ENCODE measurements at places on chromosomes 7 and 10.
A peak's percentile ranks its signal among the peaks of the same experiment; 100 is the strongest.

DNA sequence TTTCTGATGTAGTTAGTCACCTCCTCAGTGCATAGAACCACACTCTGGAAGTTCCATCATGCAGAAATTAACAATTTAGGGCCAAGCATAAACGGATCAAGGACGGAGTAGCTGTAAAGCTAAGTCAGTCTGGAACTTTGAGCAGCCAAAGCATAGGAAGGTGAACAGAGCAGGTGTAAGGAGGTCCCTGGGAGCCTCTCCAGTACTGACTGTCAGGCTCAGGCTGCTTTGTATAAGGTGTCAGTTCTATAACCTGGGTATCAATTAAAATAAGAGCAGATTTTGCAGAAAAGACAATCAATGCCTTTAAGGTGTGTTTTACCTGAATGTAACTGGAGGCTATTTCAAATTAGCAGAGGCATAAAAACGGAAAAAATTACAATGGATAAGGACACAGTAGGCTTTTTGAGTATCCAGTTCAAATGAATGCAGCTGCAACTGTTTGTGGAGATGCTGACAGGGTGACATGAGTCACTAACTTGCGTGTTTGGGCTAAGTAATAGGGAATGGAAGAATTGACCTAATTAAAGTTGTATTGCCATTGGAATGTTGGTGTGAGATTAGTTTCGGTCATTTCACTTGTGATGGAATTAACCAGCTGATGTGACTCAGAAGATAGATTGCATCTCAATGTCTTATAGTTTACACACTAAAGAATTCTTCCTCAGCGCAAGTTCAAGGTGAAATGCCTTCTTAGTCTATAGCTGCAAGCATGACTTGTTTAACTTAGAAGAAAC lies 417.9 kb upstream of the CNTNAP2 start:
- no peak for DNase-seq

DNA sequence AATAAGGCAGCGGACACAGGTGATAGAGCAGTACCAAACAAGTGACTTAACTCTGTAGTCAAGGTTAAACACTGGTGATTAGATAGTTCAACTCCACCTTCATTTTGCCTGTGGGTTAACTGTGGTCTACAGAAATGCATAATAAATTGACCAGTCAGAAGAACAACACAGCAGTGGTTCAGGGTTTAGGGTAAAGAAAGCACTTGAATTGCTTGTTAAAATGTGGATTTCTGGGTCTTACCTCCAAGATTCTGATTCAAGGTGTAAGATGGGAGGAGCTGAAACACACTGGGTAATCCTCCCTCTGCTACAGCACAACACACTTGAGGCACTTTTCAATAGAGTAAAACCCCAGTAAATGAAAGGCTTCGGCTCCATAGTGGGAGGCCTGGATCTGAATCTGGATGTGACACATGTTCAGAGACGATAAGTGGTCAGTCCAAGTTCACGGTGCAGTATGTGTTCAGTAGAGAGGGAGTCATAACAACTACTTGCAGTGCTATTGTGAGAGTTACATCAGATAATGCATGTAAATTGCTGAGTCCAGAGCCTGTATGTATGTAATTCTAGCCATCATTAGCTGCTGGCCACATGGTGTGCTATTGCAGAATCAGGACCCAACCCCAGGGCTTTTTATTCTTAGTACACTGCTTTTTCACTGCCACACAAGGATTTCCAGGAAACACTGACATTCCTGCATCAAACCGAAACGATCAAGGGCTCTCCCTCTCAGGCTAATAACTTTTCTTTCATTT lies 141.7 kb downstream of the SORCS1 start:
- no peak for DNase-seq

DNA sequence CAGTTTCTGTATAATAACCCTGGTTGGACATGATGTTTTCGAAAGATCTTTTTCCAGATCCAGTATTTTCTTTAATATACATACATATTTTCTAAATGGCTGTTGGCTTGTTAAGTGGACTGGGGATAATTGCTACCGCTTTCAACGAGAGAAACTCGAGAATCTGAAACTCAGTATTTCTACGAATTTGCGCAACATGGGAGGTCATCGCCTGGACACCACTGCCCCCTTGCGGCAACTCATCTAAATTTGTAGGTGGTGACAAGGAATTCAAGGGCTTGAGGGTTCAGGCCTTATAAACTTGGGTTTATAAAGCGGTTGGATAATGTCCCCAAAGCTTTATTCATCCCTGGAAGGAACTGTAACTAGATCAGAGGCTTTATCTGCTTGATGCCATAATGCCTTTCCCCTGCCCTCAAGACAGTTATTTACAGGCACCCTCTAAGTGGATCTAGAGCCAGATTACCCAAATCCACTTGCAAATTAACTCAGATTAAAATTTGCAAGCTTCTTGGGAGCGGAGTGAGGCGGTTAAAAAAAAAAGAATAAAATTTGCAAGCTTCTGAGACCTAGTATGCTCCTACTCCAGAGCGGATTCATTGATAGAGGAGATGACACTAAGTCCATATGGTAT lies 21.3 kb upstream of the KCNK18 start:
- peak; percentile 74 for DNase-seq

GRCh38 chr7:131072505-131073091 lies 255.1 kb upstream of the MKLN1 start:
- no peak for DNase-seq

DNA sequence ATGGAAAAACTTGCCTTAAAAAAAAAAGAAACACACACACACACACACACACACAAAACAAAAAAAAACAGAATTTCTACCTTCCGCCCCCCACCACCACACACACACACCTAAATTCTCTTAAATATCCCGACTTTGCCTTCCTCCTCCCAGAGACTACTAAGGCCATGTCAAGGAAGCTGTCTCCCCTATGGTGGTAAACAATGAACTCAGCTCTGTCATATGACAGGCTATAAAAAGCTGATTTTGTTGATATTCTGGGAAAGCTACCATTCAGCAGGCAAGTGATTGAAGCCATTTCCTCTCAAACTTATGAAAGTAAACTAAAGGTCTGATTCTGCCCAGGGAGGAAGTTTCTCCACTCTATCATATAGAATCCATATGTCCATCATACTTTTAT lies 471.0 kb downstream of the GFRA1 start:
- DNase-seq = no peak

GRCh38 chr10:59870152-59870551 lies 36.2 kb downstream of the CCDC6 start:
- DNase-seq = no peak

DNA sequence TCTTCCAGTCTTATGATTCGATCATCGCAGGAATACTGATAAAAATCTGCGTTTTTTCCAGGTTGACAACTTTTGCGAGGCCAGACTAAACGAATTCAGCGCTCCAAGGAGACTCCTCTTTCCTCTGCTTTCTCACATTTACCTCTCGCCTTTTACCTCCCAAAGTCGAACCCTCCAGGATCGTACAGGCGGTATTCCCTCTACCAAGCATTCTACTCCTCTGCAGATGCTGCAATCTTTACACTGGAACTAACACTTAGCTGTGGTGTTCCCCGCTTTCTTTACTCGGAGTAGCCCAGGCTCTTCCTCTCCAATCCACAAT lies 449 bp downstream of the NUDT5 start:
- no peak for DNase-seq

DNA sequence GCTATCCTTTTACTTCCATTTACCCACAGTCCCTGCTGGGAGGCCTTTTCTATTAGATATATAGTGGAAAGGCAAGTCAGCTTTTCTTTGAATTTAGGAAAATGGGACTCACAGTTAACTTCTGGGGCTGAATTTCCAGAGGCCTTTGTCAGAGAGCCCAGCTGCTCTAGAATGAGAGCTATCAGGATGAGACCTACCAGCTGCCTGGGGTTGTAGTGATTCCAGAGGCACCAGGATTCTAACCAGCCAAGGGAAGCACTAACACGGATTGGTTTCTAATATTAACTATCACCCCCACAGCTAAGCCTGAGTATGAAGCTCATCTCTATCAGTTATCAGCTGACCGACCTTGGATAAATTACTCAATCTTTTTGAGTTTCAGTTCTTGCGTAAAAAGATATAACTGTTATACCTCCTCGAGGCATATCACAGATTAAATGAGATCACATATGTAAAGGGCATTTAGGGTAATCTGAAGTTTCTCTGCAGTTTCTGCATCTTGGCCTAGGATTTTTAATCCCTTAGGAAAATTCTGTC lies 56.6 kb upstream of the CALD1 start:
- no peak for DNase-seq

GRCh38 chr10:100907175-100907574 lies 5.6 kb upstream of the SLF2 start:
- DNase-seq = no peak

GRCh38 chr10:18196806-18197550 lies 56.8 kb downstream of the CACNB2 start:
- no peak for DNase-seq

GRCh38 chr7:25289518-25289917 lies 61.2 kb upstream of the NPVF start:
- no peak for DNase-seq

DNA sequence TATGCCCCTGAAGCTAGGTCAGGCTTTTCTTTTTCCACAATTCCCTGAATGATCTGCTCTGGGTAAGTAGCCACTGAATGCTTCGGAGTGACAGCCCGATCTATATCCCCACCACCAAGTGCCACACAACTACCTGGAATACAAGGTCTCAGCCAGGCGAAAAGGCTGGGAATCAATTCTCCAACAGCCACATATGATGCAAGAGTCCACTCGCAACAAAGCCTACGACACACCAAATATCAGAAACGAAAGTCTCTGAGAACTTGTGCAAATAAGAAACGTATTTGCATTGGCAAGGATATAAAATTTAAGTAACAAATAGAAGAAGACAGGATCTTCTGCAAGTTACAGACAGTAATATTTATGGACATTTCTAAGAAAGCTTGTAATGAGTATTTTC lies 5.7 kb downstream of the HIPK2 start:
- no peak for DNase-seq

GRCh38 chr10:104080762-104081161 lies 4.9 kb downstream of the COL17A1 start:
- no peak for DNase-seq

- no peak for DNase-seq
Measured at GRCh38 chr10:95770084-95770720, 14.2 kb downstream of the ENTPD1 start.

GRCh38 chr7:30093420-30093952 lies 41.3 kb upstream of the MTURN start:
- DNase-seq = no peak

GRCh38 chr10:124344266-124344590 lies 74.5 kb downstream of the OAT start:
- no peak for DNase-seq

GRCh38 chr7:50119815-50120637 lies 27.0 kb upstream of the ZPBP start:
- DNase-seq = peak; percentile 18

- DNase-seq = no peak
Measured at GRCh38 chr7:135597181-135597925, 39.6 kb downstream of the NUP205 start.

DNA sequence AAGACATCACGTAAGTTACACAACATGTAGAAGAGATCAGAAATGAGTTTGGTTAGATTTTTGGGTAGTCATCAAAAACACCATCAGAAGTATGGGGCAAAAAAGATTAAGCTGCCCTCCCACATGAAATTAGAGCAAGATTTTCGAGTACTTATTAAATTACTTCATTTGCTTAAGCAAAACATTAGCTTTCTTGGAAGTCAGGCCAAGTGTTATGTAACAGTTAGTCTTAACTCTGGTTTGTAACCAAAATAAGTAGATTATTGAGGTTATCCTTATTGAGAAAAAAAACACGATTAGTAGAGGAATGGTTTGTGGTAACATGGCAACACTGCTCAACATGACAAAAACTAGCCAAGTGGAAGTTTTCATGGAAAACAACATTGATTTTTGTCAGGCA lies 37.9 kb downstream of the HBP1 start:
- DNase-seq = no peak

DNA sequence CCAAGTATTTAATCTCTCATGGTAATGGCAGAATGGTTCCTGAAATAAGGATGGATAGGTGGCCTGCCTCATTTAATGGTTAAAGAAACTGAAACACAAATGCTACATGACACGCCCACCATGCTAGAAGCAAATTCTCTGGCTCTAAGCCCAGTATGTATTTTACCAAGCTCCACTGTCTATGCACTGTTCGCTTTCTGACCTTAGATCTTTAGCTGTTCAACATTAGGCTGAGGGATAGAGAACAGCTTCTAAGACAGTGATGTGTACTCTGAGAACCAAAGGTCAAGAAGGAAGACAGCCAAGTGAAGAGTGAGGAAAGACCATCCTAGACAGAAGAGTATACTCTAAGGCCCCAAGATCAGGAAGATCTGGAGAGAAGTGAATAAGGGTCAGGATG lies 26.6 kb downstream of the FAM3C start:
- DNase-seq = no peak

DNA sequence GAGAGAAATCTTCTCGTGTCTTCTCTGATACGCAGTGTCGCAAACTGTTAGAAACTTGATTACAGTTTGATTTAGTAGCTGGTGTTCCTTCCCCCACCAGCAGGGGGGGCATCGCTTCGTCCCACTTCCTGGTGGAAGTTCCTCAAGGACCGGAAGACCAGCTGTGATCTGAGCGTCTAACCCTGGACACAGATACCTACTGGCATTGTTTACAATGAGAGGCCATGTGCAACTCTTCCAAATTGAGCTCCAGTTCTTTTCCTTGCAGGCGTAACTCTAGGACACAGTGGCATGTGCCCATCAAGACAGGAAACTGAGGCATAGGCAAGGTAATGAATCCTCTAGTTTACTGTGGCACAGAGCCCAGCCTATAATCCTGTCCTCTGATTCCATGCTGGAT lies 219.0 kb downstream of the CCDC3 start:
- peak; percentile 7 for DNase-seq

DNA sequence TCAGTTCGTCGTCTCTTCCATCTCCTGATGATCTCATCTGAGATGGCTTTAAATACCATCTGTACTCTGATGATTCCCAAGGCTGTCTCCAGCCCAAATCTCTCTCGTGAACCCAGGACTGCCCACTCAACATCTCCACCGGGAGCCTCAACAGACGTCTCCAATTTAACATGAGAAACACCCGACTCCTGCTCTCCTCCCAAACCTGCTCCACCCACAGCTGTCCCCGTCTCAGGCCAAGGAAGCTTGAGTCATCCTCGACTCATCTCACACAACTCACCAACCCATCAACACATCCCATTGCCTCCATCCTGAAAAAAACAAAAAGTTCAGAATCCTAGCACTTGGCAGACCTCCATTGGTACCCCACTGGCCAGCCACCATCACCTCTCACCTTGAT lies 29.7 kb upstream of the CALN1 start:
- no peak for DNase-seq

GRCh38 chr7:9231630-9232121 lies 798.3 kb downstream of the NXPH1 start:
- no peak for DNase-seq

- DNase-seq = no peak
Measured at GRCh38 chr7:2465928-2466327, 10.3 kb downstream of the GRIFIN start.

DNA sequence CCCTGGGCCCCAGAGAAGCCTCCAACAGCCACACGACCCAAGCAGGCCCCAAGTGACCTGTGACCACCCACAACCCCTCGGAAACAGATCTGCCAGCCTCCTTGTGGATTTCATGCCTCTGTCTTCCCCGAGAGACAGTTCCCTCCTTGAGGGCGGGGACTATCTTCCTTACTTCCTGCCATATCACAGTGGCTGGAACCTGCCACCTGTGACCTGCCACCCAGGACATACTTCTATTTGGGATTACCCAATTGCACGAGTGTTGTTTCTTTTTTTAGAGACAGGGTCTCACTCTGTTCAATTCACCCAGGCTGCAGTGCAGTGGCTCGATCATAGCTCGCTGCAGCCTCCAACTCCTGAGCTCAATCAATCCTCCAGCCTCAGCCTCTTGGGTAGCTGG lies 25.9 kb downstream of the TNRC18 start:
- no peak for DNase-seq

GRCh38 chr7:146937836-146938235 lies 821.2 kb downstream of the CNTNAP2 start:
- DNase-seq = no peak

Data from stimulated activated CD4-positive, alpha-beta T cell treated with anti-CD3 and anti-CD28 coated beads, Interleukin-1b, Interleukin-23, amount 100 ng/mL, for 4 hours (primary cell).